Aortic smooth muscle cell (primary cell): ENCODE measurements at places on chromosomes 3 and 15. TPM values are rescaled to one million over a fixed set of nuclear protein-coding genes. Genes with fewer than 3 reads are reported as not detected.

FGF7 gene
- total RNA-seq, result 14.1 and 17.7 TPM in 2 replicates

BOC gene
- total RNA-seq, result 2.3 and 5.0 TPM in 2 replicates

NMB gene
- total RNA-seq, result 1.7 and 1.8 TPM in 2 replicates

DLEC1 gene
- total RNA-seq, result 0.12 and 0.26 TPM in 2 replicates

GOLGA8G gene
- total RNA-seq, result not detected in 2 replicates

CHAC1 gene
- total RNA-seq, result 2.8 and 5.3 TPM in 2 replicates

IGSF10 gene
- total RNA-seq, result 1.7 and 2.0 TPM in 2 replicates

GOLGA8Q gene
- 1.7 and 2.0 TPM in 2 replicates for total RNA-seq

P2RY1 gene
- 1.2 and 1.7 TPM in 2 replicates for total RNA-seq

ACP3 gene
- not detected in 2 replicates for total RNA-seq

CFAP20DC gene
- total RNA-seq, result 1.1 and 1.5 TPM in 2 replicates

TRPM1 gene
- not detected in 2 replicates for total RNA-seq

JAGN1 gene
- total RNA-seq, result 13.4 and 17.4 TPM in 2 replicates

SORD gene
- total RNA-seq, result 7.4 and 8.8 TPM in 2 replicates

COPB2 gene
- total RNA-seq, result 355 and 364 TPM in 2 replicates

CLRN1 gene
- total RNA-seq, result not detected in 2 replicates

UBA7 gene
- total RNA-seq, result 36.2 and 56.0 TPM in 2 replicates

SLC6A1 gene
- total RNA-seq, result under 0.01 TPM in 1 of 2 replicates, not detected in the other

CTXND1 gene
- not detected in 2 replicates for total RNA-seq

EPHA3 gene
- 1.7 and 3.0 TPM in 2 replicates for total RNA-seq

EXOG gene
- 9.2 and 10.1 TPM in 2 replicates for total RNA-seq

CYP8B1 gene
- total RNA-seq, result not detected in 2 replicates
